ENCODE measurements at places on chromosomes 4 and X.

- no peak for DNase-seq
These were observed 11.8 kb upstream of the DCUN1D4 start for GRCh38 chr4:51831133-51831532.

DNA sequence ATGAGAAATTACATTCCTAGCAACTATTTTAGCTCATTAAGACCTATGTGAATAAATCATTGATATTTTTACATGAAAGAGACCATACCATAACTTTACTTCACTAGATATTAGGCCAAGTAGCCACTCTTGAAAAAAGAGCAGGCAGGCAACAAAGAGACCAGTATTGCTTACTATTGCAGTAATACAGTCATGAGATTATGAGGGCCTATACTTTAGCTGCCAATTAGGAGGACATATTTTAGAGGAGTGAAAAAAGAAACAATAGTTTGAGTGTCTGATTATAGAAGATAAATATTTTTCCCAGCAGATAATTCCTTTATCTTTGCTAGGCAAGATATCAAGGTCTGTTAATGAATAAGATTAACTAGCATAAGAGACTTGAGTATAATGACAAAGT lies 739.0 kb downstream of the GRID2 start:
- DNase-seq, result no peak

GRCh38 chr4:24975510-24975909 lies 55.2 kb downstream of the LGI2 start:
- DNase-seq, result no peak

- DNase-seq, result no peak
These were observed 6.6 kb downstream of the MGST2 start for GRCh38 chr4:139672215-139672614.

- no peak for DNase-seq
These were observed 1045.4 kb upstream of the GRID2 start for GRCh38 chr4:91258326-91258725.

GRCh38 chr4:122086338-122087065 lies 65.6 kb upstream of the BLTP1 start:
- peak; percentile 3 for DNase-seq
